ENCODE measurements at places on chromosomes 4 and X.

DNA sequence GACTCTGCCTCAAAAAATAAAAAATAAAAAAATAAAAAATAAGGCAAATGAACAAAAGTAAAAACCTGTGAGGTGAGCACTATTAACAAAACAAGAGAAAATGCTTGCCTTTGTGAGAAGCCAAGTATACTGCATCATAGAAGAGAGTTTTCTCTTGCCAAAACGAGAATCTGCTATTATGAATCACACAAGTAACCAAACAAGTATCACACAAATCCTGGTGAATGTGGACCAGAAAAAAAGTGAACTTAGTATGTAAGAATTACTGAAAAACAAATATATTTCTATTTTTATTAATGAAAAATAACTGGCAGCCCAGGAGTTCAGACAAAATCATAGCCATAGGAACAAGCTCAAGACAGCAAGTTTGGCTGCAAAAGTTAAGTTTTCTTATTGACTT lies 193.5 kb downstream of the PDGFC start:
- DNase-seq = no peak

DNA sequence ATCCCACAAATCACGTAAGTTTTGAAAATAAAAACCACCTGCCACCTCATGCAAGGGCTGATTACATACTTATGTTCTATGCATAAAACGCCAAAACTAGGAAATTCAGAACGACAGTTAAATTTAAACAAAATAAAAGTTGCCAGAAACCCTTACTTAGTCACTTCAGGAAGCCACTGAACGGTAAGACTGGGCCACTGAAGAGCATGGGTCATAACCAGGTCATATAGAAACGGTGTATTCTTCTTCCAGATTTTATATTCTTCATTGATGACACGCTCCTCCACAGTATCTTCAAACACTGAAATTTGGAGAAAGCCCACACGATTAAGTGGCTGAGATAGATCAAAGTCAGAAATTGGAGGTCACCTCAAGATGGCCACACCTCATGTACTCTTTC lies 1.2 kb downstream of the RBBP7 start:
- DNase-seq = no peak

DNA sequence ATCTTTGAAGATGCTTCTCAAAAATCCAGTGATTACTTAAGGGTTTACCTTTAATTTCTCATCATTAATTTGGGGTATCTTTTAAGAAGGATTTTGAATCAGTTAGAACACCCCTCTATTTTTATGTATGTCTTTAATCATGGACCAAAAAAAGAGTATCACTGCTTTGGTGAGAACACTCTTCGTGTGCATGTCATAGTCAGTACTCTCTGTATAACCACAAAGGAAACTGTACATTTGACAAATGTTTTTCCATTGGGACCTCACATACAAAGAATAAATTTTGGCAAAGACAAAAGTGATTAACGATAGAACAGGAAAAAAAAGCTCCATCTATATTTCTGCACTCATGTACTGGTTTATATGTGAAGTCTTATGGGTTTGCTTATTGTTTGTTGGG lies 31.3 kb downstream of the FAM241A start:
- DNase-seq = no peak

DNA sequence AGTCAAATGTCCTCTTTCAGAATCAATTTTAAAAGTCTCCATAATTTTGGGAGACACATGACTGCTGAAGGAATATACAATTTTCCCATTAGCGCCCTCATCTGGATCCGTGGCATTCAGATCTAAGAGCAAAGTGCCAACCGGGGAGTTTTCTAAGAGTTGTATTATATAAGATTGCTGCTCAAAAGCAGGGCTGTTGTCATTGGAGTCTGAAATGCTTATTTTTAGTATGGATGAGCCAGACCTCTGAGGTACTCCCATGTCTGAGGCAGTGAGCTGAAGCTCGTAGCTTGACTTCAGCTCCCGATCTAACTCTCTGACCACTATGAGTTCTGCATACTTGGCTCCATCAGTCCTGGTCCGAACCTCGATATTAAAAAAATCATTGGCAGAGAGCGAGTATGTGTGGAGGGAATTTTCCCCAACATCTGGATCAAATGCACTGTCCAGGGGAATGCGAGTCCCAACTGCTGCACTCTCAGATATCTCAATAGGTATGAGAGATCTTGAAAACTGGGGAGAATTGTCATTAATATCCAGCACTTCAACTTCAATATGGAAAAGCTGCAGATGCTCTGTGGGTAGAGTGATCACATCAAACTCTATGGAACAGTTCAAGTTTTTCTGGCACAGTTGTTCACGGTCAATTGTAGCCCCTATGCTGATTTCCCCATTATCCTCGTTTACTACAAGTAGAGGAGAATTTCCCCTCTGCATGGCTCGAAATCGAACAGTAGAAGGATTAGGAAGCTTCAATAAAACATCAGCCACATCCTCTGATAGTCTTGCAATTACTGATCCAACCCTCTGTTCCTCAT lies 917 bp downstream of the PCDH18 start:
- DNase-seq = no peak

DNA sequence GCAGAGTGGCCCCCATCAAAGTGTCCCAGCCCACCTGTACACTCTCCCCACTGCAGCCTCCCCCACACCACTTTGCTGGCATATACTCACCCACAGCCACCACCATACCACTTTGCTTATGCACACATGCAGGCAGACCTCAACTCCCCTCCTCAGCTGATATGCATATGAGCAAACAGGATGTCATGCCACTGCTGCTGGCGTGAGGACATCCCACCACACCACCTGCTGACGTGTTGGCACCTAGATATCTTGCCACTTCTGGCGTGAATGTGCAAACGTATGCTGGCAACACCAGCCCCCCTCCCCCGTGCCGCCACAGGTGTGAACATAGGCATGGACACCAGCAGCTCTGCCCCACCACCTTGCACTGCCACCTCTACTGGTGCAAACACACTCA lies 22.4 kb upstream of the MAGEA8 start:
- no peak for DNase-seq

DNA sequence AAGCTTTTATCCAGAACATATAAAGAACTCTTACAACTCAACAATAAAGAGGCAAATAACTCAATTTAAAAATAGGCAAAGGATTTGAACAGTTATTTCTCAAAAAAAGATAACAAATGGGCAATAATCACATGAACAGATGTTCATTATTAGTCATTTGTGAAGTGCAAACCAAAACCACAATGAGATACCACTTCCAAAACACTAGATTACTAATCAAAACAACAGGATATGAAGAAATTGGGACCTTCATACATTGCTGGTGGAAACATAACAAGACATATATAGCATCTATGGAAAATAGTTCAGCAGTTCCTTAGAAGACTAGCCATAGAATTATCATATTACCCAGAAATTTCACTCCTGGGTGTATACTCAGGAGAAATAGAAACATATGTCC lies 224.6 kb downstream of the FBXO8 start:
- no peak for DNase-seq

DNA sequence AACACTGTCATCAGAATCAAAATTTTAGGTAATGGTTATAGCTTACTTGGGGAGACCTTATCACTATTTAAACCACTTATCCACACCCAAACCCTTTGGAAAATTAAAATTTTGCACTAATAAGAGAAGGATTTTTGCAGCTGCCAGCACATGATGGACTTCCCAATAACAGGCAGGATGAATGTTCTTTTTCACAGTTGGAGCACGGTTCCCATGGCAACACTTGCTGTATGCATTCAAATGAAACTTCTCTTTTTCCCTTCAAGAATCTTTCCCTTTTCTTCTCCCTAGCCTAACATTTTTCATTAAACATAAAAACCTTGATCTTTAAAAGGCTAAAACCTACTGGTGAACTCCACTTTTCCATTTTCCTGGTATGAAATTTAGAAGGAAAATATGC lies 768.2 kb downstream of the KCTD8 start:
- DNase-seq = no peak

GRCh38 chrX:53288189-53288588 lies 6.8 kb upstream of the IQSEC2 start:
- peak; percentile 20 for DNase-seq

GRCh38 chrX:12819222-12819621 lies 28.0 kb downstream of the PRPS2 start:
- DNase-seq = no peak

GRCh38 chr4:143186649-143187048 lies 1.9 kb downstream of the USP38 start:
- DNase-seq = no peak

- no peak for DNase-seq
Observed at GRCh38 chr4:13968723-13969122, 341.2 kb upstream of the BOD1L1 start.

- DNase-seq = no peak
Observed at GRCh38 chrX:85828771-85829170, 218.6 kb downstream of the CHM start.

DNA sequence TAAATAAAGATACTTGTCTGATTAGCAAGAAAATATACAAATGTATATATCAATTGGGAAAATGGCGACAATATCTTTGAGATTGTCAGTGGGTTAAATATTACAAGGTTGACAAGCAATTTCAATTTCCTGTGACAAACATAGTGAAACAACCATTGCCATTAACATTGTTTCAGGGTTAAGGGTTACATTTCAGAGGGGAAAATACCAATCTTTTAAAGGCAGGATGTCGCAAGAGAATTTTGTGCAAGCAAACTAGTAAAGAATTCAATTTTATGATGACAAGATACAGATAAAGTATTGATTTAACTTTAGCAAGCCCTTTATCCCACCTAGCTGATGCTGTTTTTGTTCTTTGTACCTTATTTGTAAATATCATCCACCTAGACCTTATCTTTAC lies 305.8 kb upstream of the GRIA3 start:
- no peak for DNase-seq

DNA sequence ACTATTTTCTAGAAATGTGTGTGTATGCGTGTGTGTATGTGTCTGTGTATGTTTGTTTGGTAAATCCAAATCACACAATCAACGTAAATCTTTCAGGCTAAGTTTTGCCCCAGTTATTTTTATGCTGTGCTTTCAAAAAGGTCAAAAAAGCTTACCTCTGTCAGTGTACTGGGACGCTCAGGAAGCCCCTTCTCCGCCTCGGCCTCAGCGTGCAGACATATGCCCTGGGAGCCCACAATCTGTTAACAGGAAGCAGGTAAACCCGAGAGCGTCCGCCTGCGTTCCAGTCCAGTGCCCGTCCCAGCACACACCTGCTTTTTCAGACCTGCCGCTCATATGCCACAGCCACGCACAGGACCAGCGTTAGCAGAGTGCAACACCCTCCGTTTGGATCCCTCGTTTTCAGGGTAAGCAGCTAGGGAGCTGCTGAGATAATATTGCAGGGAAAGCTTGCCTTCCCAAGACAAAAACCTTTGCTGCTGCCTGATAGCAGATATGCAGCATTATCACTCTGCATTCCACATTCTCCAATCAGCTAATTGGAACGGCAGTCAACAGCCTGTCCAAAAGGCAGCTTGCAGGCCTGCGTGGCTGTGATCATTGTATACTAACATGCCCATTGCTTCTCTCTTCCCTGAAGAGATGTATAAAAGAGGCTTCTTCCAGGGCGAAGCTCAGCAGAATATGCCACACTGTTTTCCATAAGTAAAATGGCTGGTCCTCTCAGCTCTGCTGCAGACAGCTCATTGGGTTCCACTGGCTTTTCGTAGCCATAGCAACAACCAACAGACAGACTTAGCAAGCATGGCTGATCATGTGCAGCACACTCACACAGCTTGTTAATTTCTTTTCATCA lies at the start of gene SORBS2:
Gene SORBS2, minus strand, starts transcription at position 686 of the 856 bp plus-strand sequence. CDS start 121,623 bp downstream, outside the sequence.
- no peak for DNase-seq

GRCh38 chrX:130186651-130187050 lies 14.9 kb downstream of the RAB33A start:
- no peak for DNase-seq

DNA sequence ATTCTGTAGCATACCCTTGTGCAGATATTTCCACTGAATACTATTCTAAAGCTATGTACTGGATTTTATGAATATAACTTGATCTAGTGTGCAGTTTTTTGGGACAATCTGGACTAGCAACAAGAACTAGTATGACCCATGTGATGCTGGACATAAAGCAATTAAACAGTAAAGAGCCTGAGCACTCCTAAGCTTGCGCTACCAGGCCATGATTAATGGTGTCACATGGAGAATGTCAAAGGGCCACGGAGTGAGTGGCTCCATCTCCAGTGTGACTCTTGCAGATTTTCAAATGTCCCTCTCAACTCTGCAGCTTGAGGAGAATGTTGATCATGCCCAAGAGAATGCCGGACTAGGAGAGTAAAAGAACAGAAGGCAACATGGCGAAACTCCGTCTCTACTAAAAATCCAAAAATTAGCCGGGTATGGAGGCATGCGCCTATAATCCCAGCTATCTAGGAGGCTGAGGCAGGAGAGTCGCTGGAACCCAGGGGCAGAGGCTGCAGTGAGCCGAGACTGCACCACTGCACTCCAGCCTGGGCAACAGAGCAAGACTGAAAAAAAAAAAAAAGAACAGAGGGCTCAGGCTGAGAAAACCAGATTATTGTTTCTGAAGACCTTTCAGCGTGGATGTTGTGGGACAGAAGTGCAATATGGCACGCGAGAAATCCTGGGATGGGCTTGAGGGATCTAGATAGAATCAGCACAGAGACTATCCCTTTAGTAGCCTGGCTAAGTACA lies 45.0 kb downstream of the TIGD2 start:
- no peak for DNase-seq

DNA sequence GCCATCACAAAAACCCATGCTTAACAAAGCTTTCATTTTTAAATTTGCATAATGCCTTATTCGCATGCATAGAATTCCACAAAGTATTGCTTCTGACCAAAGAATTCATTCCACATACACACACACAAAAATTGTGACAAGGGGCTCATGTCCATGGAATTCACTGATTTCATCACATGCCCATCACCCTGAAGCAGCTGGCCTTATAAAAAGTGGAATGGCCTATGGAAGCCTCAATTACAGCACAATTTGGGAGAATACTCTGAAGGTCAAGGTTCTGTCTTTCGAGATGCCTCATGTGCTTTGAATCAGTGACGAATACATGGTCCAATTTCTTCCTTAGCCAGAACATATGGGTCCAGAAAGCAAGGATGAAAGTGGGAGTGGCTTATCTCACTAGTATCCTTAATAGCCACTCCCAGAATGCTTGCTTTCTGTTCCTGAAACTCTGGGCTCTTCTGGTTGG lies 165.7 kb downstream of the KDR start:
- DNase-seq = no peak

GRCh38 chr4:147842573-147842972 lies 110.7 kb downstream of the ARHGAP10 start:
- no peak for DNase-seq

DNA sequence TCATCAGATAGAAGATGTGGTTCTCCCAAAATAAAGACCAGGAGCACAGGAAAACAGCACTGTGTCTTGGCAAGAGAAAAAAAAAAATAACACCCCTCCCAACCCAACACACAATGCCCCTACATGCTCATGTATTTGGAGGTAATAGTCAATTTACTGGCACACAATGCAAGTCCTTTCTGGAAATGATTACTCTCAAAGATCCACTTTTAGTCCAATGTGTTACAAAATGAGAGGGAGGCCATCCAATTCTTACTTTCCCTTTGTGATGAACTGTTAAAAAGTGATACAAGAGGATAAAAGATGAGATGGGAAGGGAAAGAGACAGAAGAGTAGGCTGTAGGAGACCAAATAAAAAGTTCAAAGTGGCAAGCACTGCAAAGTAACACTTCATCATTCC lies 180.3 kb upstream of the DKK2 start:
- no peak for DNase-seq

- no peak for DNase-seq
Observed at GRCh38 chr4:110540982-110541451, 65.1 kb downstream of the ENPEP start.

- no peak for DNase-seq
Observed at GRCh38 chr4:22345678-22346077, 170.2 kb downstream of the ADGRA3 start.

GRCh38 chr4:1870328-1870577 lies 940 bp upstream of the NSD2 start:
- DNase-seq = peak; percentile 91

Measured in activated CD8-positive, alpha-beta T cell treated with anti-CD3 and anti-CD28 coated beads for 36 hours (primary cell).